ENCODE measurements at places on chromosomes 3 and 15.

- no peak for DNase-seq
These were observed 272.4 kb downstream of the TIGIT start for GRCh38 chr3:114566162-114566755.

DNA sequence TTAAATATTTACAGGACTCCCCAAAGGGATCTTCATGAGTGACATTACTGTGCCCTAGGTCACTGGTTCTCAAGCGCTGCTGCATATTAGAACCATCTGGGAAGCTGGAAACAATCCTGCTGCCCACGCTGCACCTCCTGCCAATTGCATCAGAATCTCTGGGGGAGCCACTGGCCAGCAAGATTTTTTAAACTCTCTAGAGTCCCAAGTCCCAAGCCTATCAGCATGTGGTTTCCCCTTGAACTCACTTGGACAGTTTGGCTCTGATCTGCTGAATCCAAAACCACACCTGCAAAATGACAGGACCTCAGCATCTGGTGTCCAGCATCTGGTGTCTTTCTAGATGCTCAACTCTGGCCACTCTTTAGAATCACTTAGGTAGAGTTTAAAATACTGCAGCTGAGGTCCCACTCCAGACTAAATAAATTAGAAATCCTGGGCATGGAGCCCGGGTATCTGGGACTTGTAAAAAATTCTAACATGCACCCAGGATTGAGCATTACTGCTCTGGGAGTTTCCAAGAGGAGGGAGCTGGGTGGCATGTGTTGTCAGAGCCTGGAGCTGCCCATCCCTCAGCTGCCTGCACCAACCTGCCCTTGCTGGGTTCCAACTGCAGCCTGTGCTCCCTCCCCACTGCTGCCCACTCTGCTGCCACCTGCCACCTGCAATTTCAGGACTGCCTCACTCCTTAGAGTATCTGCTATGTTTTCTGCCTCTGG, 311.3 kb downstream of the SLC9A9 start:
- DNase-seq = no peak

DNA sequence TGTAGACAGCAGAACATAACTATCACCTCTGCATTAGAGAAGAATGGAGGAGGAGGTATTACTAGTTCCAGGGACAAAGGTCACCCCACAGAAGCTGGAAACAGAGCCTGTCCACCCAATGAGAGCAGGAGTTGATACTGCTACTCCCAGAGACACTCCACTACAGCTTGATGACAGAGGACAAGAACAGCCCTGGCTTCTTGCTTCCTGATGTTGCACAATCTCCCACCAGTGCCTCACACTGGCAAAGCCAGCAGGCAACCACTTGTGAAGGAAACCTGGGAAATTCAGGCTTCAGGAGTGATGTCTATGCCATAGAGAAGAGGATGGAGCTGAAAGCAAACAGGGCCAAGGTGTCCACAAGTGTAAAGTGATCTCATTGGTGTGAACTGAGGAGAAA, 78.0 kb upstream of the POU1F1 start:
- DNase-seq = no peak

DNA sequence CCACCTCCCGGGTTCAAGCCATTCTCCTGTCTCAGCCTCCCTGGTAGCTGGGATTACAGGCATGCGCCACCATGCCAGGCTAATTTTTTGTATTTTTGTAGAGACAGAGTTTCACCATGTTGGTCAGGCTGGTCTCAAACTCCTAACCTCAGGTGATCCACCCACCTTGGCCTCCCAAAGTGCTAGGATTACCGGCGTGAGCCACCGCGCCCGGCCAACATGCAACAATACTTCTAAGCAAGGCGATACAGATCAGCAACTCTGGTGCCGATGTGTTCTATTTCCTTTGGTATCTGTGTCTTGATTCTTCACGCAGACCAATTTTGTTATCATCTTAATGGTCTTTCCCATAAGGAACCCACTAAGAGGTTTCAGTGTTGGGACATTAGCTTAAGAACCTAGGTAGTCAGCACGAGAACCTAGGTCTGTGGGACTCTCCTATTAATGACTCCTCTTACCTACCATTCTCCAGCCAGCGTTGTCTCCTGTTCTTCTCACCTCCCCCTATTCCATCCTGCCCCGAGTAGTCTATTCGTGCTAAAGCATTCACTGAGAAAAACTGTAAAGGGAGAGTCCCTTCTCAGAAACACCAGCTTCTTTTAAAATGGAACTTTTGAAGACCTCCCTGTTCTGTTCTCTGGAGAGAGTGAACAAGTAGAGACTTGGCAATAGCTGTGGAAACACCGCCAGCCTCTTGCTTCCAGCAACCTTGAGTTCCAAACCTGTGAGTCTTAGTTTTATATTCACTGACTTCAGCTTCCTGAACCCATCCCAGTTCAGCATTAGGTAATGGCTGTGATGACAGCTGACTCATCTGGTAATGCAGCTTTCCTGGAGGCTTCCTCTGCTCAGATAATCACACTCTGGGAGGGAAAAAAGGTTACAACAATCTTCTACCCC, 61.2 kb downstream of the TSC22D2 start:
- DNase-seq = no peak

DNA sequence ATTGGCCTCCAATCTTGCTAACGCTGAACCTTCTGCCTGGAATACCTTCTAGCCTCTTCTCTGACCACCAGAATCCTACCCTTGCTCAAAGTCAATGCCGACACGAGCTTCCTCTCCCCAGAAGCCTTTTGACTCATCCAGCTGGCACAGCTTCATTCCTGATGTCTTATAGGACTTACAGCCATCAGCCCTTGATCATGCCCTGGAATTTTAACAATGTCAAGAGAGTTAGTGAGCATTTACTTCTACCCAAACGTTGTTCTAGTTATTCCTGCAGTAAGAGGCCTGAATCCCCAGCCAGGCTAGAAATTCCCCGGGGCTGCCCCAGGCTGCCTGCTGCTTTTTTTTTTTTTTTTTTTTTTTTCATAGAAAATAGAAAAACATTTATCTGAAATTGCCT, 3.9 kb downstream of the CYP1A2 start:
- DNase-seq = no peak

GRCh38 chr3:194872669-194872977, 186.9 kb downstream of the FAM43A start:
- DNase-seq = no peak

All from stimulated activated CD8-positive, alpha-beta memory T cell treated with anti-CD3 and anti-CD28 coated beads, Interleukin-2, amount 100 ng/mL, for 1 hour (primary cell).